ENCODE measurements at places on chromosomes 2 and 18. TPM values are rescaled to one million over a fixed set of nuclear protein-coding genes. Genes with fewer than 3 reads are reported as not detected.

KIAA2012 gene
- total RNA-seq, result not detected

DNA sequence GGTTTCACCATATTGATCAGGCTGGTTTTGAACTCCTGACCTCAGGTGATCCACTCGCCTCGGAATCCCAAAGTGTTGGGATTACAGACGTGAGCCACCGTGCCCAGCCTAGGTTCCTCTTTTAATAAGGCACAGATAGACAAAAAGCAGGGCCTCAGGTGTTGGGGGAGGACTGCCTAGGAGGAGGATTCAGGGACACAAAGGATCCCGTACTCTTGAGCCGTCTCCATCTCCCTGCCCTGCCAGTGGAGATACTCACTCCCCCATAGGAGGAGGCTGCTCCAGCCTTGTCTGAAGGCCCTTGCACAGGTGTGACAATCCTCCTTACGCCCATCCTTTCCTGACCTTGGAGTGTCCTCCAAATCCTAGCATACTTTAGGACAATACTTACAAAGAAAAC, 32.0 kb upstream of the TFCP2L1 start:
- no peaks in the 10 kb centered on the region for H3K36me3 ChIP-seq
- H3K27me3 ChIP-seq, result peaks cover 3% of the 10 kb centered on the region
- H3K4me1 ChIP-seq, result no peaks in the 10 kb centered on the region
- DNase-seq, result peak; percentile 15
- H3K27ac ChIP-seq, result no peak overlapping the region

DNA sequence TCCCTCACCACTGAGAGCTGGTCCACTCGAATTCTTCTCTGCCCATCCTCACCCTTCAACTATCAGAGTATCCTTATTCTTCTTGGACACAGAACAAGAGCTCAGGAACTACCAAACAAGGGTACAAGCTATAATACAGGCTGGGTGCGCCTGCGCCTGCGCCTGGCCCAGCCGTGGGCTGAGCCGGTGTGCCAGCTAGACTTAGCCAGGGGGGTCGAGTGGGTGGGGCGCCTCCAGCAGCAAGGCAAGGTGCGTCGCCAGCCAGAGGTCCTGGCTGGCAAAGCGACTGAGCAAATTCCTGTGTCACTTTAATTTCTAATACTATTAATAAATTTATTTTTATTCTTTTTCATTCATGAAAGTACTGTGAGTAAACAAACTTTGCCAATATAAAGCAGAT, 1072.6 kb upstream of the PIK3C3 start:
- no peak overlapping the region for H3K27ac ChIP-seq
- H3K36me3 ChIP-seq, result no peaks in the 10 kb centered on the region
- no peaks in the 10 kb centered on the region for H3K4me1 ChIP-seq
- H3K4me3 ChIP-seq, result no peak overlapping the region
- H3K27me3 ChIP-seq, result no peaks in the 10 kb centered on the region
- no peak for DNase-seq

- H3K36me3 ChIP-seq, result no peaks in the 10 kb centered on the region
- no peaks in the 10 kb centered on the region for H3K27me3 ChIP-seq
- H3K4me1 ChIP-seq, result no peaks in the 10 kb centered on the region
- no peak overlapping the region for H3K4me3 ChIP-seq
Observed at GRCh38 chr18:23038712-23039111, 96.6 kb upstream of the CABLES1 start.

DNA sequence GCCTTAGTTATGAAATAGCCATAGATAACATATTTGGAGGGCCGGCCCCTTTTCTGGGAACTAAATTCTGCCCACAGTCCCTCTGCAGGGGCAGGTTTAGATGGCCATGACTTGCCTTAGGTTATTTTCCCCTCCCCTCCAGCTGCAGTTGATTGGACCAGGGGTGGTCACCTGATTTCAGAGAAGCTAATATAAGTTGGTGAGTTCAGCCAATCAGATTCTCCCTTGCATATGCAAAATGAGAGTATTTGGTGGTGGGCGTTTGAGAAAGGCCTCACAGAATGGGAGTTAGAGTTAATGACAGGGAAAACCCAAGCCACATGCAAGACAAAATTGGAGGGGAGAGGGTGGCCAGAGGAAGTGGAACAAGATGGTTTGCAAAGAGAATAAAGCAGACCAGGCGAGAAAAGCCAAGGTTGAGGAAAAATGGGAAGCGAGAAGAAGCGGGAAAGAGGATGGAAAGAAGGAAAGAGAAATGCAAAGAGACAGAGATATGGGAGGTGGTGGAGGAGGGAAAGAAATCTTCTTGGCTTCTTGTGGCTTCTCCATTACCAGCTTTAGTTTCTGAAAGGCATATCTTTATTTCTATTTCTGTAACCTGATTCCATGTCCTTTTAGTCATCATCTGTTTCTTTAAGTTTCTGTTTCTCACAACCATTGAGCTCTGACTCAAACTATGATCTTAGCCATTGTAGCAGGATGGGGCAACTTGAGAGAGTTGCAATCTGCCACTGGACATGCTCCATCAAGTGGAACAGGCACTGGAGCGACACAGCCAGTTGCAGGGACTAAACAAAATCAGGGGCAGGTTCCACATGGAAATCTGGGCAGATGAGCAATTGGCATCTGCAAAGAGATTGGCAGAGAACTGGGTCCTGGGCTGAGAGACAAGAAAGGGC, 108.1 kb upstream of the SIX3 start:
- no peaks in the 10 kb centered on the region for H3K36me3 ChIP-seq
- H3K27ac ChIP-seq, result no peak overlapping the region
- H3K4me3 ChIP-seq, result no peak overlapping the region
- no peak for DNase-seq

GRCh38 chr2:238146884-238147544, 8.5 kb downstream of the KLHL30 start:
- no peaks in the 10 kb centered on the region for H3K36me3 ChIP-seq
- H3K4me3 ChIP-seq, result no peak overlapping the region
- no peak for DNase-seq
- H3K27ac ChIP-seq, result no peak overlapping the region
- H3K27me3 ChIP-seq, result no peaks in the 10 kb centered on the region

ALLC gene
- not detected for total RNA-seq

DNA sequence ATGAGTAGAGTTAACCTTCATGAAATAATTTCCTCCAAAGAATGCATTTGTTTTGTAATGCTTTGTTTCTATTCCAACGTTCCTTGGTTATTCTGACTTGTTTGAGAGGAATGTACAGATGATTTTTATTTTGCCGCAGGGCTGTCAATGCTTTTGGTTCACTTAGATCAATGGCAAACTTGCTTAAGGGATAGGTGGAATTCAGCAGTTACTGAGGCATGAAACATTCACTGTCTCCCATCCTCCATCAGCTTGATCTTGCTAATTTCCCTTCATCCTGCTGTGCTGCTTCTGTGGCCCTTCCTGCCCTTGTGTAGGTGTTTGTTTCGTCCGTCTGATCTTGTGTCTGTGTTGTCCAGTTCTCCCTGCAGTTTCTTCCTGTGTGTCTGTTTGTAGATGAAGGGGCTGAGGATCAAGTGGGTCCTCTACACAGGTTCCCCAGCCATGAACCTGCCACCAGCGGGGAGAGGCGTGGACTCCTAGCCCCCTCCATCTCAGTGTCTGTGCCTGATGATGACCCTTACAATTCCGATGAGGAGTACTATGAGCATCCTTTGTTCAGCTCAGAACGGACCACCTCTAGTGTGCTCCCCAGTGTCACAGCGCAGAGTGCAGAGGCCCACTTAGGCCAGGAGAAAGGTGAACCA, 84.2 kb upstream of the UNC80 start:
- H3K27me3 ChIP-seq, result no peaks in the 10 kb centered on the region
- H3K27ac ChIP-seq, result no peak overlapping the region
- no peak overlapping the region for H3K4me3 ChIP-seq
- no peaks in the 10 kb centered on the region for H3K4me1 ChIP-seq

GRCh38 chr18:48673853-48674721, 135.3 kb downstream of the CTIF start:
- H3K27me3 ChIP-seq, result no peaks in the 10 kb centered on the region
- no peak overlapping the region for H3K4me3 ChIP-seq
- no peak for DNase-seq
- peaks cover 15% of the 10 kb centered on the region for H3K4me1 ChIP-seq

DNA sequence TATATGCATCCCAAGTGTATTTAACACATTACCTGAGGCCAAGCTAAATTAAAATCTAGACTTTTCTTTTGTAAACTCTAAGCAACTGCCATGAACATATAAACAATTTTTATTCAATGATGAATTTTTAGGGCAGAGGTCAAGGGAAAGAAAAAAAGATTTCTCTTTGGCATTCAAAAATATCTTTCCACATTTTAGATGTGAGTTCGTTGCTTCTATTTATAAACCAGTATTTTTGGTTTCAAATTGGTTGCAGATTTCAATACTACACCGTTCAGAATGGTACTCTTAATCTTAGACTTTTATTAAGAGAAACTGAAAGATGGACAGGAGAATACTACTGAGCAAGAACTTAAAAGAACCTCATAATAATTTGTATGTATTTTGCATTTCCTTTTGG, 293.6 kb upstream of the CCDC68 start:
- no peak for DNase-seq
- no peak overlapping the region for H3K27ac ChIP-seq
- H3K27me3 ChIP-seq, result no peaks in the 10 kb centered on the region

GRCh38 chr2:162475661-162476060, 131.7 kb downstream of the GCA start:
- no peaks in the 10 kb centered on the region for H3K4me1 ChIP-seq
- DNase-seq, result no peak
- no peaks in the 10 kb centered on the region for H3K36me3 ChIP-seq

GRCh38 chr2:60554074-60554645, 706 bp upstream of the BCL11A start:
- H3K4me3 ChIP-seq, result peak overlapping the region; percentile 85
- H3K4me1 ChIP-seq, result peaks cover 74% of the 10 kb centered on the region
- H3K36me3 ChIP-seq, result no peaks in the 10 kb centered on the region
- H3K27ac ChIP-seq, result peak overlapping the region; percentile 68
- peaks cover 71% of the 10 kb centered on the region for H3K27me3 ChIP-seq

Data from stomach (tissue), 19 donors.